ENCODE measurements at places on chromosomes 6 and 20.

GRCh38 chr6:127030836-127031235 is 87.6 kb upstream of the RSPO3 start:
- no peak for DNase-seq

DNA sequence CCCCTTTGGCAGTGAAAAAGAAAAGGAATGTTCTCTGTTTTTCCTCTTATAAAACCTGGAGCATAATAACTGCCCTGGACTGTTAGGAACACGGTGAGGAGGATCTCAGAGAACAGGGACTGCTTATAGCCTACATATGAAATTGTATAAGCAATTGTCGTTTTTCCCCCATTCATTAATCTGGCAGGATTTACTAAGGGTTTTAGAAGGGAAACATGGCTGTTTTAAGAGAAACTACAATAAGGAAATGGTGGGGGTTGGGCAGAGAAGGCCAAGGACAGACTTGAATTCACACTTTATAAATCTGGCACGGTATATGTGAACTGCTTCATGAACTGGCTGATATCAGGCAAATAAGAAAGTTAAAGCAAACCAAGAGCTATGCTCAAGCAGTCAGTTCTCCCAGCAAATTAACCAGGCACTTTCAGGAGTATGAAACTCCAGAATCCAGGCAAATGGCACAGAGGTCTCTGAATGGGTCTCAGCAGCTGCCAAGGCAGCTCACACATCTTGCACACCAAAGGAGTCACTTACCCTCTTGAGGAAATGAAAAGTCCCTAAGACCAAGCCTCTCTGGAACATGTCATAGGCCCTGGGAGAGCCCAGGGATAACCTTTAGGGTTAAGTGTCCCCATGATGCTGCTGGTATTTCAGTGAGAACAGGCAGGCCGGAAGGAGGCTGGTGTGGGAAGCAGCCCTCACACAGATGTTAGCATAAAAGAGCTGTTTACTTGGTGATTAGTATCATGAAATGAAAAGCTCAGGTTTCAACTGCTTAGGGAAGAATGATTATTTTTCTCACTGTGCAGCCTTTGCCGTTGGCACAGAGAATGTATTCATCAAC is 260.5 kb upstream of the MARCKS start:
- DNase-seq: no peak

DNA sequence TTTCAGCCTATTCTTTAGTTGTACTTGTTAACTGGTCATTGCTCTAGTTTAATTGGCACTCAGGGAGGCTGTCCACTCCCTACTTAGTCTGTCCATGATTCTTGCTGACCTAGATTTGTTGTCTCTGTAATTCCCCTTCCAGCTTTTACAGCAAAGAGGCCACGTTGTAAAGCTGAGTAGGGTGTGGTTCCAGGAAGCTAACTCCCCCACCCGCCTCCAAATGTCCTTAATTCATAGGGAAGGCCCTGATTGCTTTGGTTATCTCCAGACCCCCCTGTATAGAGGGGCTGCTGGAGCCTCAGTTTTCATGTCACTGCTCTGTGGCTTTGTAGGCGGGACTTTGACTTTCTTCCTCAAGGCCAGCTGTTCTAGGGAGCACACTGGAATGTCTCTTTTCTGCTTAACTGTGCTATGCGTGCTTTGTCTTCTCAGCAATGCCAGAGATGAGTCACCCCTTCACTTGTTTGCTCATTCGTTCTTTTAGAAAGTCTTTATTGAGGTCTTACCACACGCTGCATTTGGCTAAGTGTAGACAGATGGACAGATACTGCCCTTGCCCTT is 175.1 kb upstream of the JAG1 start:
- DNase-seq: no peak

- no peak for DNase-seq
These were observed 58.4 kb downstream of the TRIM38 start for GRCh38 chr6:26021001-26021349.

DNA sequence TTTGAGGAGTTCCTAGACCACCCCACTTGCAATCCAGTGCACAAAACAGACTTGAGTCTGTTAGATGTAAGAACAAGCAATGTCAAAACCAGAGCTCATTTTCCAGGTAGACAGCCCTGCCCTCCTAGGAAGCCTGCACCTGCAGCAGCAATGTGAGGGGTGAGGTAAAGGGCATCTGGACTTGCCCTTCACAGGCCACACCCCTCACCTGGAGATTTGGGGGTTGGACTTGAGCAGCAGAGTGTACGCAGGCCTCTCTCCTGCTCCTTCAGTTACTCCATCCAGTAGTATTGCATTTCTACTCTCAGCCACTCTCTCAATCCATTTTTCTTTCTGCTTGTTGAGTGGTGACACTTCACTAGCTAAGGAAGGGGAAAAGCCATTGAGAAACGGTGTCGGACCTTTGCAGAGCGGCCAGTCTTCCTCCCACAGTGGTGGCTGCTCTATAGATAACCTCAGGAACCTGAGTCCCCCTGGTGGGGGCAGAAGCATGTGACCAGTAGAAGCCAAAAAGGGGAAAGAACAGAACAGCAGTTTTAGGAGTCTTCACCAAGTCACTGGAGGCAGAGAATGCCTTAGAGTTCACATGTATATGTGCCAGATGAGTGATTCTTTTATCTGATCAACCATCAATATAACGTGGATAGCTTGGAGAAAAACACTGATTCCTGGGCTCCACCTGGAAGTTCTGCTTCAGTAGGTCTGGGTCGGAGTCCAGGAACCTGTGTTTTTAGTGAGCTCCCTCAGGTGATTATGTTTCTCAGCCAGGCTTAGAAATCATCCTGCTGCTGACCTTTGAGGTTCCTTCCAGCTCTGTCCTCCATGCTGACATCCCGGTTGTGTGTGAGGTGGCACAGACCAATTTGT is 28.0 kb downstream of the ARFGEF2 start:
- no peak for DNase-seq

- DNase-seq: no peak
These were observed 764 bp downstream of the BAG6 start for GRCh38 chr6:31651602-31652191.

DNA sequence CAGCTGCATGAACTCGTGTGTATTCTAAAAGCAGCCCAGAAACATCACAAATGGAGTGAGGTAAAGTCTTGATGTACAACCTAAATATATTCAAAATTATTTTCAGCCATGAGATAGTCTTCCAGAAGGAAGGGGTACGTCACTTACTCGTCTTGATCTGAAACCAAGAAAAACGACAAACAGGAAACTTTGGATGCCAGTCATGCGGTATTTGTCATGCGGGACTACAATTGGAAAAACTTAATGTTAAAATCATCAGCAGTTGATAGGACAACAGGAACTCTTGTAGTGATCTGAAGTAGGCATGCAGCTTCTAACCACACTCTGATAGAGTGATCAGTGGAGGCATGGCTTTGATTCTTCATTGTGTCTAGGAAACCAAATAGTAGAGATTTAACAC is 29.7 kb downstream of the FAM217A start:
- no peak for DNase-seq

DNA sequence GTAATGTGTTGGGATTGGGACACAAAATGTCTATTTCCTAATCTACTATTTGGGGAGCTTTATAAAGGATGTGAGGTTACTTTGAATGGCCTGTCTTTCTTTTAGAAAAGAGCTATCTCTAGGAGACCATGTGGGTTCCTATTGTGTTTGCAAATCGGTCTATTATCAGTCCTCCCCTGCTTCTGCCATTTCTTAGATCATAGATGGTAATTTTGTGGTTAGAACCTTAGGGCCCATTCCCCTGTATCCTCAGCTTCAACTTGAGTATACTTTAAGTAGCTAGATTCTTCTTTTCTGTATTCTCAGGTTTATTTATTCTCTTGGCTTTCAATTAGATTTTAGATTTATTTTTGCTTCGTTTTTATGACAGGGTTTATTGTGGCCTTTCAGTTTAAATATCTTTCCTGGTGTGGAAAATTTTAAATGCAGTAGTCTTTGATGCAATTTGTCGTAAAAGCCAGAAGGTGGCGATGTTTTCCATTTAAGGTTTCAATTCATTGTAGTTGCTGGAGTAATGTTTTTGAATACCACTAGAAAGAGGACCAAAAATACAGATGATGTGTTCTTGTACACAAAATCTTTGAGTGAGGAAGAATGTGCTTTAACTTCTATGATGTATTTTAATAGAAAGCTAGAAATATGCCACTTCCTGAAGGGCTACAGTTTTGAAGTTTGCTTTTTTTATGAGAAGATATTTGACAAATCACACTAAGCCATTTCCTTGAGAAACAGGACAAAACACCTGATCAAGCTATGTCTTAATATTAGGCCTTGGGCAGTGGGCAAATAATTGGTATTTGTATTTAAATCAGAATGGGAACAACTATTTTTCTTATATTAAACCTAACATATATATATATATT is 20.3 kb downstream of the TBPL1 start:
- peak; percentile 62 for DNase-seq

GRCh38 chr6:86715676-86716075 is 221.7 kb upstream of the HTR1E start:
- DNase-seq: no peak

DNA sequence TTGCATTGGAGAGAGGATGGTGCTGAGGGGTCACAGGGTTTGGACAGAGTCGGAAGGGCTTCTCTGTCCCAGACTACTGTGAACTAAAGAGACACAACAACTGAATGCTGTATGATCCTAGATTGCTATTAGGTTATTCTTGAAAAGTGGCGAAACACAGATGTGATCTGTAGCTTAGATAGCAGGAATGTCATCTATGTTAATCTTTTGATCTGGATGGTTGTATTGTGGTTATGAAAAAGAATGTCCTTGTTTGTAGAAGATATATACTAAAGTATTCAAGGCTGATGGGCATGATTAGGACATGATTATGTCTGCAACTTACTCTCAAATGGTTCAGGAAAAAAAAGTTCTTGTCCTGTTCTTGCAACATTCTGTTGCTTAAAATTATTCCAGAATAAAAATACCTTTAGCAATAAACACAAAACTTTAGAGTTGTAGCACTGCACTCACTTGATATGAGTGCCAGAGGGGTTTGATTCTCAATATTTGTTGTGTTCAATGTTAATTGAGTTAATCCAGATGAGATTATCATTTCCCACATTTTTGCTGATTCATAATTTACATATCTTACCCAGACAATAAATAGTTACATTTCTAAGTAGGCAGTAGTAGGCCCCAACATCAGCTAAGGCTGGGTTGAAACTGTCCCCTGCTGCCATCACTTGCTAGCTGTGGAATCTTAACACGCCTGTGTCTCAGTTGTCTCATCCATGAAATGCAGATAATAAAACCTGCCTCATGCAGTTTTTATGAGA is 645.2 kb downstream of the KIF16B start:
- DNase-seq: no peak

- no peak for DNase-seq
These were observed 12.9 kb upstream of the GFOD1 start for GRCh38 chr6:13500264-13500663.

- no peak for DNase-seq
These were observed 150.2 kb downstream of the PRL start for GRCh38 chr6:22146678-22146930.

- no peak for DNase-seq
These were observed 36.9 kb downstream of the TRPC4AP start for GRCh38 chr20:35055445-35056276.

GRCh38 chr20:57369596-57369995 is 18.5 kb downstream of the RAE1 start:
- DNase-seq: no peak

GRCh38 chr6:110140650-110141049 is 38.8 kb downstream of the WASF1 start:
- no peak for DNase-seq

DNA sequence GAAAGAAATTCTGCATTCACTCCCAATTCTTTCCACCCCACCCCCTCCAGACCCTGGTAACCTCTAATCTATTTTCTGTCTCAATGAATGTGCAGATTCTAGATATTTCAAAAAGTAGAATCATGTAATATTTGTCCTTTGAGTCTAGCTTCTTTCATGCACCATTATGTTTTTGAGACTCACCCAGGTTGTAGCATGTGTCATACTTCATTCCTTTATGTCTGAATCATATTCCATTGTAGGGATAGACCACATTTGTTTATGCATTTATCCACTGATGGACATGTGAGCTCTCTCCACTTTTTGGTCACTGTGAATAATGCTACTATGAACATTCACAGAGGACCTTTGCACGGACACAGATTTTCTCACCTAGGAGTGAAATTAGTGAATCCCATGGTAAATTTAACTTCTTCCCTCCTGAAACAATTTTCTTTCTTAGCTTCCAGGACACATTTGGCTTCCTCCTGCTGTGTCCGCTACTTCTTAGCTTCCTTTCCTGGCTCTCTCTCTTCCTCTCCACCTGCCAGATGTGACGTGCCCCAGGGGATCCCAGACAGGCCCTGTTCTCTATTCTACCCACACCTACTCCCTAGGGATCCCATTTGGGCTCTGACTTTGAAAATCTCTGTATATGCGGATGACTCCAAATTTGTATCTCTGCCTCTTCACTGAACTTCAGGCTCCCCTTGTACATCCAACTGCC is 24.1 kb upstream of the ARFGEF2 start:
- no peak for DNase-seq

GRCh38 chr6:10695086-10695657 is 400 bp downstream of the PAK1IP1 start:
- no peak for DNase-seq

DNA sequence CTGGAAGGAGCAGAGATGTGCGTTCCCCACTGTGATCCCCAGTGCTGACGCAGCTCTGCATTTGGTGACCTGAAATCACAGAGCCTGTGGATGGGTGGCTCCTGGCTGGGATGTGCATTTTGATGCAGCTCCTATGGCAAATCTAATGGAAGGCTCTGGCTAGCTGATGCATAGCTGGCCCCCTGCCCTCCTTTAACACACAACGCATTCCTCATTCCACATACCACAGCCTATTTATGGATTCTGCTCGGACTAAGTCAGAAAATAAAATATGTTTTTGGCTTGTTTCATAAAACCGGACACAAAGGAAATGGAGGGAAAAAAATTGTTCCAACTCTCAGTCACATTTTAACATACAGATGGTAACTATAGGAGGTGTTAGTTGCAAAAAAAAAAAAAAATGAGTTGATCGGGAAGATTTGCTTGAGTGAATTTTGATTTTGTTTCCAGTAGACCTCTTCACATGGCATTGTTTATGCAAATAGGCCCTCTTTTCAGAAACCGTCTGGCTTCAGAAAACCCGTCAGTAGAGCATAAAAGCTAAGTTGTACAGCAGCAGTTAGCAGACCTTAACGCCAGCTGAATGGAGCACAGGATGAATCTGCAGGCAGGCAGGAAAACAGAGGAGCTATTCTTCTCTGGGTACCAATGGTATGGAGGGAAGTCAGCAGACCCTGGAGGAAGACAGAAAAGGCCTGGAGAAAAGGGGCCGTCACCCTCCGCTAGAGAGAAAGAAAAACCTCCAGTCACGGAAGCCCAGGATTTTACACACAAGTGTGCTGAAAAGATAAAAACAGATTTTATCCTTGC is 215.4 kb downstream of the HDGFL1 start:
- no peak for DNase-seq

- peak; percentile 72 for DNase-seq
These were observed 2.5 kb upstream of the HEY2 start for GRCh38 chr6:125746731-125747588.

Data from CD4-positive, alpha-beta T cell treated with Interleukin-4 for 1 hour (primary cell).